NCI-H774 (cell line): ENCODE measurements at places on chromosomes 3 and 15.

DNA sequence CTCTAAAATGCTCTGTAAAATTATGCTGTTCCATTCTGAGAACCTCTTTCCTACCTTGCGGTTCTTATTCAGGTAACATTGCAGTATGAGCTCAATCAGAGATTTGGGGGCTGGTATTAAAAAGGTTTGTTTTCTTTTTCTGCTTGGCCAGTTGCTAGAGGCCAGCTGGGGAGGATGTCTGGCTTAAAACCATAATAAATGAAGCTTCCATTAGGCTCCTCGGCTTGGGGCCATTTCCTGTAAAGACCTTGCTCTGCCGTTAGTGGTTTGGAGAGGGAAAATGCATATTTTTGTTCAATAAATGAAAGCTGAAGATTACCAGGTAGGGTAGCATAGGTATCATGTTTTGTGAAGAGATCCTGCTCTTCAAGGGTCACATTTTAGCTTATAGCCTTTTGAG lies 55.2 kb downstream of the MCTP2 start:
- no peak for DNase-seq

DNA sequence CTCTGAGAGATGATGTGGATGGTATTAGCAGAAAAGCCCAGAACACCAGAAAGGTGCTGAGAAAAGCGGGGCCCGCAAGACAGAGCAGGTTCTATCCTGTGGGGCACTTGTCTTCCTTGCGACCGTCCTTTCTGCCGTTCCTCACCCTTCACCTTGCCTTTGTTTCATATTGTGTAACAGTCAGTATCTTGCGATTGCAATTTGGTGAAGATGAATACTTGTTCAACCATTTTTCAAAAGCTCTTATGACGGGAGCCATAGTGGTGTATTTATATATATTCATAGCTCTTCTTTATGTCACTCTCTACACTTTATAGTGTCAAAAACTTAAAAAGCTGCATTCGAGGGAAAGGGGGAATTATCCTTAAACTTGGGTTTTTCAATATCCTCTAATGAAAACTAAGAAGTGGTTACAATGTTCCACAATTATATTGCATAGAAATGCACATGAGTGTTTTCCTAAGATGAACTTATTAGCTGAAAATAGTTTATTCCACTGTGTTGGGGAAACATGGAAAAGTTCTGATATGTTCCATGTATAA lies 797 bp downstream of the MAP3K13 start:
- no peak for DNase-seq

- DNase-seq = no peak
These were observed 60.9 kb downstream of the PXYLP1 start for GRCh38 chr3:141292356-141293058.

DNA sequence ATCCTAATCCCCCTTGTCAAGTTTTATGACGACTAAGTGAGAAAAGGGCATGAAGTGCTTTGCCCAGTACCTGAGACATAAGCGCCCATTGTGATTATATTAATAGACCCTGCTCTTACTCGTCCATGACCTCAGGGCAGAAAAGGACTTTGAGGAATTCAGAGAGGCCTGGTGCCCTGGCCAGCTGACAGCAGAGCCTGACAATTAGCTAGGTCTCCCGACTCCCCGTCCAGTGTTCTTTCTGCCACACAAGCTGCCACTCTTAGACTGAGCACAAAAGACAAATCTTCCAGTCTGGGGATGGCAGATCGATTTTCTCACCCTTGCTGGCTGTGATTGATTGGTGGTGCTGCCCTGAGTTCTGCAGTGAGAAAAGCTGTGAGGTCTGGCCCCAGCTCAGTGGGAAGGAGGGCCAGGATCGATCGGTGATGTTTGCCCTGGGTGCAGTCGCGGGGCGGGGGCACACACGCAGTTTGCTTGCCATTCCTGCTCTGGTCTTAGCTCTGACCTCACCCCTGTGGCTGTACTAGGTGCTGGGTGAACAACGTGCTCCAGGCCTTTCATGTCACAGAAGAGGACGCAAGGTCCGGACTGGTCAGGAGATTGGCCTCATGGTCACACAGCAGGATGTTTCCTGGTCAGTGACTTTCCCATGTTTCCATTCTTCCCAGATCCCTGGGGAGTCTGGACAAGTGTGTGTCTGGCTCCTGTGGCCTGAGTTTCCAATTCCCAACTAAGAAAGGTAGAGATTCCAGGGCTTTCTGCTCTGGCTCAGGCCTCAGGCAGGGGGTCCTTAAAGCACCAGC lies 67.4 kb upstream of the TLE3 start:
- DNase-seq = no peak

GRCh38 chr15:78921940-78922339 lies 22.9 kb downstream of the CTSH start:
- no peak for DNase-seq

DNA sequence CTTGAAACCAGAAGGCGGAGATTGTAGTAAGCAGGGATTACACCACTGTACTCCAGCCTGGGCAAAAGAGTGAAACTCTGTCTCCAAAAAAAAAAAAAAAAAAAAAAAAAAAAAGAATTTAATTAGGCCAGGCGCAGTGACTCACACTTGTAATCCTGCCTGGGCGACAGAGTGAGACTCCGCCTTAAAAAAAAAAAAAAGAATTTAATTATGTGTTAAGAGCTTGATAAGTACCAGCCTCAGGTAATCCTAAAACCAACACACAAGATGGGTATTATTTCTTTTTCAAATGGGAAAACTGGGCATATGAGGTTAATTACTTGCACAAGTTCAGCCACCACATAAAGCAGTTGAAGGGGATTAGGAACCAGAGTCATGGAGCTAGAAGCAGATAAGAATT lies 49.0 kb downstream of the PBRM1 start:
- DNase-seq = peak; percentile 3

DNA sequence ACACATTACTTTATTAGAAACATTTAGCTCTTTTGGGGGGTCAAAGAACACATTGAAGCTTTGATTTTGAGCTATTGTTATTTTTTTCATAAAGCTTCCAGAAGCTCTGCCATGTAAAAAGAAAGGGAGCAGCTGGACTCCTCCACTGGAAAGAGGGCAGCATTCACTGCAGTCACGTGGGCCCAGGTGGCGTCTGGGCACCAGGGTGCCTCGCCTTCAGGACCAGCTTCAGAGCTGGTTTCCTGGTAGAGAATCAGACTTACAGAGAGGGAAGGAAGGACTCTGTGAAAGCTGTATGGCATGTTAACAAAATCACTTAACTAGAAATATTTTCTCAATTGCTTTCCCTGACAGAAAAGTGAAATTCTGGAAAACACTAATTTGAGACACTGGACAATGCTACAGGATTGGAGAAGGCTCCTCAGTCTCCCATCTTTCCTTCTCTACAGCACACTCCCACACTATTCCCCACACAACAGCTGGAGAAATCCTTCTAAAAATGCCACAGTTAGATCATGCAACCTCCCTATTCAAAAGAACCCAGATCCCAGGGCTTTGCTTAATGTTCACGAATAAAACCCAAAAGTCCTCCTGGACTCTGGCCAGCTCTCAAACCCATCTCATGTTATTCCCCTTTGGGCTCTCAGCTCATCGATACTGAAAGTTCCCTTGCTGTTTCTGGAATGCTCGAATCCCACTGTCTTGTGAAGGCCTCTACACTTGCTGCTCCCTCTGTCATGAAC lies 83.2 kb downstream of the NFKBIZ start:
- no peak for DNase-seq

GRCh38 chr3:46370839-46371518 lies at the start of gene CCR5:
CCR5 (plus strand) TSS chr3:46370946; CDS start chr3:46372903, 1,957 bp downstream.
- DNase-seq = no peak

DNA sequence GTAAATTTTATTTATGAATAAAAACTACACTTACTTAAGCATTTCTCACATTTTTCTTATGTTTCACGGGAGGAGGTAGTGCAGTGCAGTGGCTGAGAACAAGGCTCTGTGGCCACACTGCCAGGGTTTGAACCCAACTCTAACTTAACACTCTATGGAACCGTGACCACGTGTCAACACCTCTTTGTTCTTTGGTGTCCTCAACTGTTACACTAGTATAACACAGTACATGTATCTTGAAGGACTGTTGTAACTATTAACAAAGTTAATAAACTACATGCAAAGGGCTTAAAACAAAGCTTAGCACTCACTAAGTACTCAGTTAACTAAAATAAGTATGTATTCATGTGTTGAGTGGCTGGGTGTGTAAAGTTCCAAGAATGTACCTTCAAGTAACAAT lies 19.5 kb downstream of the CD47 start:
- no peak for DNase-seq

- no peak for DNase-seq
These were observed 704.8 kb upstream of the CBLB start for GRCh38 chr3:106573605-106574004.

DNA sequence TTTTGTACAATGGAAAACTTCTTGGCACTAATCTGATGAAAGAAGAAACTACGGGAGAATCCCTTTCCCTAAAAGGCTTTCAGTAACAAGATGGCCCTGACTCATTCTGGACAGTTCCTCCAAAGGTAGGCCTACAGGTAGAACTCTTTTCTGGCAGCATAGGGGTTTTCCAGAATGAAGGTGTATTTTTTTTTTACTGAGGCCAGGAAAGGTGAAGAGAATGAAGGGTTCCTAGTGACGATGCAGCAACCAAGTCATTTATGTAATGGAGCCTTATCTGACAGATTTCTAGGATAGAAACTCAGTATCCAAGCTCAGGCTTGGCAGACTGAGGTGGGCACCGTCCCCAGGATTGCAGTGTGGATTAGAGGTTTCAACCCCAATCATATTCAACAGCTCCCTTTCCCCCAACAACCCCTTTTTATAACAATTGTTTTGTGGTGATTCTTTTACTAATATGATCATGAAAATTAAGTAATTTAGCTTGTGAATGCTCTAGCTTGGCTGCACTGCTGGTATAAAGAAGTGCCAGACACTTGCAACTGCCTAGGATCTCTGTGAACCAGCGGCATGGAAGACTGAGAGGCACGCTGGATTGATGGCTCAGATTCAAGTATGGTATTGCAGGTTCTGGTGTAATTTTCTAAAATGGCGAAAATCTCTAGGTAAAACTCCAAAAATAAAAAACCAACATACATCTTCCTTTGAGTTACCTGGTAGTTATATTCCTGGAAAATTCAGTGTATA lies 8.7 kb upstream of the TRIM69 start:
- DNase-seq = no peak

- no peak for DNase-seq
These were observed 279.7 kb downstream of the LPP start for GRCh38 chr3:188433521-188434150.

GRCh38 chr3:102176333-102177050 lies 258.3 kb upstream of the ZPLD1 start:
- DNase-seq = no peak

GRCh38 chr3:143163562-143164100 lies 44.1 kb downstream of the CHST2 start:
- no peak for DNase-seq

DNA sequence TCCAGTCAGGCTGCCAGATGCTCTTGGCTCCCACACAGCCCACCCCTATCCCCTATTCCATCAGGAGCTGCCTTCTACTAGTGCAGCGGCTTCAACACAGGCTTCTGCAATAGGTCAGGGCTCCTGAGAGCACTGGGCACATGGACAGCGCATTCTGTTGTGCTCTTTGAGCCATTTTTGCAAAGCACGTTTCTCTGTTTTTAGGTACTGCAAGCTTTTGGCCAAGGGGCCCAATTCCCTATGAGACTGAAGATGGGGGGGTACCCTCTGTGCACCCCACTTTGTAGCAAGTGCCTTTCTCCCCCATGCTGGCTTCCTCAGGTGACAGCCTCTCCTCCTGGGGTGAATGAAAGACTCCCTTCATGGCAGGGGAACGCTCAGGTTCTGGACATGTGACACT lies 31.2 kb downstream of the CHDH start:
- DNase-seq = no peak

DNA sequence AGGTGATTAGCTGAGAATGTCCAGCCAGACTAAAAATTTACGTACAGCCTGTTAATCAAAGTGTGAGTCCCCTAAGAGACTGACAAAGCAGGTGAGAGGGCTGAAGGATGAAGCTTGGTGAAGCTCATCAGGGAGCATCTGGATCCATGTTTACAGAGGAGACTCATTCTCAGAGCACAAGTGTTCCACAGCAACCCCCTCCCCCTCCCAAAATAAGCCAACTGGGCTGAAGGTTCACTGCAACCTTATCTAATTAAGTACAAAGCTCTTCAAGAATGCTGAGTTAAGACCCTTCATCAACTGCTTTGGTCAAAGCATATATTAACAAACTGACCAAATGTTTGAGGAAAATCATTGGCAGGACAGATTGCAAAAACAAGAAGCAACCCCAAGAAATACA lies 262.6 kb upstream of the ZNF385D start:
- no peak for DNase-seq

DNA sequence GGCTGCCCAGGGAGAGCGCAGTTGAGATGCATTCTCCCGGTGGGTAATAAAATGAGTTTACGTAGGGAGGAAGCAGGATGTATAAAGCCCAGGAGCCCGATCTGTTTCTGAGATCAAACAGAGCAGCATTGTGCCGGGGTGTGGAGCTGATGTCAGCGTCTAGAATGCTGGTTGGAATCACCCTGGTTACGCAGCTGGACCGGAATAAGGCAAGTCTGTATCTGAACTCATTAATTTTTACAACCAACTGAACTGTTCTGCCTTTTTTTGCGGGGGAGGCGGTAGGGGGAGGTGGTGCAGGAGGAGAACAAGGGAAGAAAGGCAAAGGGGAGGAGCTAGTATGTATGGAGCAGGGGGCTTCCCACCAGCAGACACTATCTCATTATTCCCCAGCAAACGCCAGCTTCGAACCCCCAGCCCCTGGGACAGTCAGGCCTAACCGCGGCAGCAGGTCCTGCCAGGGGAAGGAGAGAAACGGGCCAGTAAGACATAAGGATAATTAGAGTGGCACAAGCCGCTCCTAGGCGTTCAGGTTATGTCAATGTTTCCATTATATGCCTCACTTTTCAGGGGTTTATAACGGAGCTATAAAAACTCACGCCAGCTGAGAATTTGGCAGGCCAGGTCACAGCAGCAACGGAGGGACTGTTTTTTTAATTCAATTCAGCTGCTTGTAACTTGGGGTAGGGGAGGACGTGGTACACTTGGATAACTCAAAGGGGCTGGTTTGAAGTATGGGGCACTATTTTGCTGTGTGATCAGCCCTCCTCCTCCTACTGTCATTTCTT lies 175.3 kb upstream of the HES1 start:
- DNase-seq = no peak

DNA sequence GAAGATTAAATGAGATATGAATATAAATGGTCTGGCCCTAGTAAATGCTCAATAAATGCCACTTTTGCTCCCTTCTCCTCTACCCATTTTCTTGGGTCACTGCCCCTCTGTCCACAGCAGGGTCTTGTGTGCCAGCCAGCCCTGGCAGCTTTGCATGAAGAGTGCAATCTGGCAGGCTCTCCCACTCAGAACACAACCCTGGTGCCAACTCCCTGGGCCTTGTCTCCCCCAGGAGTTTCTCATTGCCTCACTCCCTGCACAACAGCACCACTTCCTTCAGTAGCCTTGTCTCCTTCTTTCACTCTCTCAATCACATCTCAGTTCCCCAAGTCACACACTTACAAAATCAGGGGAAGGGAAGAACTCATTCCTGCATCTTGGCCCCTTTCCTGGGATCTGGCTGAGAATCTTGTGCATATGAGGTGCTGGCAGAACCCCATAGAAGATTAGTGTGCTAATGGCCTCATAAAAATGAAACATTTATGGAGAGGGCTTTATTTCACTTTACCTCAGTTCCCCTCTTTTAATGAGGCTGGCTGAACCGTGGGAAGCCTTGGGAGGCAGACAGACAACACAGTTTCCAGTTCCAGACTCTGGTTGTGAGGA lies 445.9 kb upstream of the PROK2 start:
- no peak for DNase-seq

GRCh38 chr15:93088981-93089726 lies at the start of gene RGMA:
RGMA (minus strand) TSS chr15:93089211; CDS start chr15:93088932, 279 bp downstream.
- no peak for DNase-seq
